ENCODE measurements at places on chromosomes 2 and 18.

DNA sequence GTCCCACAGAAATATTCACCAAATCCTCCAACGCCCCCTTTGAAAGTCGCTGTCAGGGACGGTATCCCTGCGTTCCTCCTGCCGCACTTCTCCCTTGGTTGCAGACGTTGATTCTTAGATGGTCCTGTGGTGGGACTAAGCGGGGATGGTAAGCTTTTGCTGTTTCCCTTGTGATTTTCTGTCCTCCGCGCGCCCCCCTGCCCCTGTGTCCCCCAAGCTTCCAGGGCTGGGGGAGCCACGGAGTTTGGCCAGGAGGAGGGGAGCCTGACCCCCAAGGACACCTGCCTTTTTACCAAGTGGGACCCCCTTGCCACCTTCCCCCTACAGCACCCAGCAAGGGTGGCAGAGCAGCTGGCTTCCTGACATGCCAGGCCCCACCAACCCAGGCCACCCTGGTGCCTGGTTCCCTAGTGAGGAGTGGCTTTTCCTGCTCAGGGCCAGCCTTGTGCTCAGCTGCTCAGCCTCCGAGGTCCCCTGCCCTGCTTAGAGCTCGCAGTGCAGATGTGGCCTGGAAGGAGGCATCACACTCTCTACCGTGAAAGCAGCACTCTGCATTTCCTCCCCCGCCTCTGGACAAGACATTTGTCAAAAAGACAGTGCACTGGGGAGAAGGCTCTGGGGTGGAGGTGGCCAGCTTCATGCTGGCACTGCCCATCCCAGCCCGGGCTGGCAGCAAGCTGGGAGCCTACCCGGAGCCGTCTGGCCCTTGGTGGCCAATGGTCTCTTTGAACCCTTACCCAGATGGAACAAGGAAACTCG is 49.4 kb downstream of the TWIST2 start:
- no peak for DNase-seq

DNA sequence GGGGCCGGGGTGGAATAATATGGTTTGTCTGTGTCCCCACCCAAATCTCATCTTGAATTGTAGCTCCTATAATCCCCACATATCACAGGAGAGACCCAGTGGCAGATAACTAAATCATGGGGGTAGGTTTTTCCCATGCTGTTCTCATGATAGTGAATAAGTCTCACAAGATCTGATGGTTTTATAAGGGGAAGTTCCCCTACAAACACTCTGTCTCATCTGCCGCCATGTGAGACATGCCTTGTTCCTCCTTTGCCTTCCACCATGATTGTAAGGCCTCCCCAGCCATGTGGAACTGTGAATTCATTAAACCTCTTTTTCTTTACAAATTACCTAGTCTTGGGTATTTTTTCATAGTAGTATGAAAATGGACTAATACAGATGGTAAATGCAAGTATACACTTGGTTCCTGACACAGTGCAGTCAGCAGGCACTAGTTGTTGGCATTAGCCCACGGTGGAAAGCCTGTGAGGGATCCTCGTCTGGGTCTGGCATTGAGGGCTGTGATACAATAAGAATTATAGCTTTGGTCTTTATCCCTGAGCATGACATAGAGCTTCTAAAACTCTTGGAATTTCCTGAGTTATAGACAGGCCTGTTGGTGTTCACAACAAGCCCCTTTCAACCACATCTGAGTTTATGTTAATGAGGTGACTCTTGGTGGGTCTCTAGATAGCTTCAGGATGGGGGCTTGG is 135.8 kb downstream of the CABLES1 start:
- DNase-seq: no peak

- DNase-seq: no peak
These were observed 266.6 kb downstream of the PDE11A start for GRCh38 chr2:177806025-177806424.

DNA sequence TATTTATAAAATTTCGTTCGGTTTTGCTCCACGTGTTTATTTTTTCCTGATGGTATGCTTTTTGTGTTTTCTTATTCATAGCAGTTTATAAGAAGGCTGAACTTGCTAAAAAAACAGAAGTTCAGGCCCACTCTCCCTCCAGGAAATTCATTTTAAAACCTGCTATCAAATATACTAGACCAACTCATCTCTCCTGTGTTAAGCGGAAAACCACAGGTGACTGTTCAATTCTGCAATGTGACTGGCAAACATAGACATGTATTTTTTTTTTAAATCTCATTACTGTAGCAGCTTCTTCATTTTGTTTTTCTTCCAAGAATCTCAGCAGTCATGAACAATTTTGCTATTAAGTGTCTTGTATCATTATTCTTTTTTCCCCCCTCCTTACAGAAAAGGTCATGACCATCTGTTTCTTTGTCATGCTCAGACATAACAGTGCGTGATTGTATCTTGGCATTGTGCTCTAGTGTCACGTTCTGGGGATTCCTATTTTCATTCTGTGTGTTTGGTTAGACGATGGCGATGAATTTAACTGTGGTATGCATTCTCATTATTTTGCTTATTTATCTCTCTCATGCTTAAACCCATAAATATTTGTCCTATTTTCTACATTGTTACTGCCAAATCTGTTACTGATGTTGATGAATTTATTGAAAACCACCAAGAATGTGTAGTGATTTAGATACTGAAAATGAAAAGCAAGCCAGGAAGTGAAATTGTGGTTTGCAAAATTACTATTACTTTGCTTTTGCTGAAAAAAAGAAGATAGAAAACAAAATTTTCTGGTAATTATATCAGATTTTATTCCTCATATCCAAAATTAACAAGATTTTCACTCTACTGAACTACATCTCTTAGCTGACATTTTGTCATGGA is 74.6 kb upstream of the UNC80 start:
- DNase-seq: no peak

GRCh38 chr2:39154944-39155343 is 34.1 kb upstream of the SOS1 start:
- DNase-seq: no peak

DNA sequence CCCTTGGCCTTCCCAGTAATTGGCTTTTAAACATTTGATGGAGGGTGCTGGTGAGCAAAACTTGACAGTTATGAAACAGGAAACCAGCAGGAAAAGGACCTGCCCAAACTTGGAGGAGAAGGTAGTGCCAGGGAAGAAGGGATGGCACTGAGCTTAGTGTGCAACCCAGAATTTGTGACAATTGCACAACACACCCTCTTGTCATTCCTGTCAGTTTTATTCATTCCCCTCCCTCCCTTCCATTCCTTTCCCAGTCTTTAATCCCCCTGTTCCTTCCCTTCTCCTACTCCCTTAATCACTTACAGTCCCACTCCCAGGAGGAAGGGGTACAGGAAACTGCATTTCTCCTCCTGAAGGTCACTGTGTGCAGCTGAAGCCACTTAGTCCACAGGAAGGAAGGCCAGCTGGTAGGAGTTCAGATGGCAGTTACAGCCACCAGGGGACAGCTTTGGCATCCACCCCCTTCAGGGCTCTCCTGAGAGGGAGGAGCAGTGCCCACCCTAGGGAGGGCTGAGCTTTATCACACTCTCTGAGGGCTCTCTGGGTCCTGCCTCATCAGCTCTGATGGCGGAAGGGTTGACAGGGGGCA is 24.0 kb upstream of the SIGLEC15 start:
- DNase-seq: no peak

- DNase-seq: no peak
These were observed 139.3 kb downstream of the ACOXL start for GRCh38 chr2:110871637-110872036.

GRCh38 chr2:95058466-95058988 is 33.0 kb downstream of the MAL start:
- DNase-seq: no peak

GRCh38 chr18:62175521-62175920 is 11.3 kb downstream of the PIGN start:
- DNase-seq: no peak

DNA sequence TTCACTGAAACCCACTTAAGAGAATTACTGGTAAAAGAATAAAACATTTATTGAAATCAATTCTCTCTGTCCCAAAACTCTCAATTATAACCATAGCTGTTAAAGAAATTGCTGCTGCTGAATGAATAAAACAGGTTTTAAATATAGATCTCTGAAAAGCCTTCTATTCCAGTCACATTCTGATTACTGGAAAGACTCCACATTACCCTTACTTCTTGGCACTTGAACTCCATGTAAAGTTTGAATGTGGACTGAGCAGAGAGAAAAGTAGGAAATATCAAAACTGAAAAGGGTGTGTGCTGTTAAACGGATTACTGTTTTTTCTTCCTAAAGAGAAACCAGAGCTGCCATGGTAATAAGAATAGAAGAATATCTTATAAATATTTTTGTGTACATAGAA is 655.3 kb upstream of the SETBP1 start:
- no peak for DNase-seq

DNA sequence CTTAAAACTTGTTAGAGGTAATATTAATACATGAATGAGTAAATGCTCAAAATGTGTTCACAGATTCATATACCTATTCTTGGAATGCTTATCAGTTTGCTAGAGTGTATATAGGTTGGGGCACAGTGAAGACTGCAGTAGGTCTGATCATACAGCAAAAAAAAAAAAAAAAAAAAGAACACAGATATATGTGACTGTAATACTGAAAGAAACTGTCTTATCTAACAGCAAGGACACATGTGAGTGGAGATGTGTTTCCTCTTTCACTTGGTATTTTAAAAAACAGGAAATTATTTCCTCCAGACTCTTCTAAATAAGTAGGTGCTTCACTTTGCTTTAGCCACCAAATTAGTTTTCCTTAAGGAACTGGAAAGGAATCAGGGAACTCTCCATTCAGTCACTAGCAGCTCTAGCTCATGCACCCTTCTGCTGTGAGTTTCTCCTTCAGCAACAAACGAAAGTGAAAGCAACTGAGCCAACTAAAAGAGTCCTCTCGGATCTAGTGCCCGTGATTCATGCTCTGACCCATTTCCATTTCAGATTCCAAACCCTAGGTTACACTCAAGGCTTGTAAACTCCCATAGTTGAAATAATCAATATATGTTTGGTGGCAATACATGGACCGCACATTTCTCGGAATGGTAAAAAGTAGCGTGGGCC is 98.5 kb downstream of the DSEL start:
- no peak for DNase-seq

All from activated CD4-positive, alpha-beta T cell treated with anti-CD3 and anti-CD28 coated beads, Interleukin-2, amount 50 U/mL, for 1 hour (primary cell).